ENCODE measurements at places on chromosomes 6 and 20.

- DNase-seq: no peak
Measured at GRCh38 chr6:110102411-110102810, 77.1 kb downstream of the WASF1 start.

GRCh38 chr6:75842732-75843131 lies 93.7 kb downstream of the MYO6 start:
- no peak for DNase-seq

GRCh38 chr20:57514273-57514751 lies 10.6 kb downstream of the CTCFL start:
- DNase-seq: no peak

GRCh38 chr6:16204653-16205376 lies 33.6 kb upstream of the GMPR start:
- DNase-seq: no peak

DNA sequence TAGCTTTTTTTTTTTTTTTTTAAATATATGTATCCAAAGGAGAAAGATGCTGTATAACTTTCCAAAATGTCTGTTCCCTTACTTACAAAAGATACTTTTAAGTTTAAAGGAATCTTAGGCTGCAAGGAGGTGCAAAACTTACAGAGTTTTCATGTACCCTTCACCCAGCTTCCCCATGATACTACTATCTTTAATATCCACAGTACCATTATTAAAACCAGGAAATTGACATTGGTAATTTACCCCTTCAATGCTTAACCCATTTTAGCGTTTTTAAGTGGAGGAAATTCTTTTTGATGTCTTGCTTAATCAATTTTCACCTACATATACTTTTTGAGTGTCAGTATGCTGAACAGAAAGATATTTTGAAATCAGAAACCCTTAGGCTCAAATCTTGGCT lies 310.9 kb downstream of the PRL start:
- no peak for DNase-seq

DNA sequence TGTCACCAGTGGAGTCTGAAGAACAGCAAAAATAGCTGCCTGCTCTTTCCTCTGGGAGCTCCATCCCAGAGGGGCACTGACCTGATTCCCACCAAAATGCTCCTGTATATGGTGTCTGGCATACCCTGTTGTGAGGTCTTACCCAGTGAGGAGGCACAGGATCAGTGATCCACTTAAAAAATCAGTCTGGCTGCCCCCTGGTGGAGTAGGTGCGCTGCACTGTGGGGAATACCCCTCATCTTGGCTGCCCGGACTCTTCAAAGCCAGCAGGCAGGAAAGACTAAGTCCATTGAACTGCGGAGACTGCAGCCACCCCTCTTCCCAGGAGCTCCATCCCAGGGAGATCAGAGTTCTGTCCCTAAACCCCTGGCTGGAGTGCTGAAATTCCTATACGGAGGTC lies 230.9 kb upstream of the HTR1E start:
- no peak for DNase-seq

DNA sequence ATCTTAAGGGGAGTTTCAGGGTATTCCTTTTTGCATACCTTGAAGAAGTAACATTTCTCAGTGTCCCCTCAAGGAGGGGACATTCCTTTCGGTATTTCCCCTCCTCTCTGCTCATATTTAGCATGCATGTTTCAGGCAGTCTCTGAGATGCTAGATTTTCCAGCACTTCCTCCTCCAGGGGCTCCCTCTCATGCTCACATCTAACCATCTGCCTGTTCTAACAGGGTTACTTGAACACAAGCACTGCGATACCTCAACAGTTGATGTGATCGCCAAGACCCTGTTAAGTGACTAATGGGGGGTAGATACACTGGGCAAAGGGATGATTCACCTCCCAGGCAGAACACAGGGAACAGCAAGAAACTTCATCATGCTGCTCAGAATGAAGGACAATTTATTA lies 12.9 kb upstream of the MCM3 start:
- no peak for DNase-seq

GRCh38 chr20:62603021-62603906 lies 39.0 kb upstream of the SLCO4A1 start:
- no peak for DNase-seq

GRCh38 chr6:33983721-33984465 lies 162.0 kb downstream of the GRM4 start:
- DNase-seq: no peak

GRCh38 chr6:137099689-137100403 lies 55.1 kb upstream of the IL20RA start:
- no peak for DNase-seq

DNA sequence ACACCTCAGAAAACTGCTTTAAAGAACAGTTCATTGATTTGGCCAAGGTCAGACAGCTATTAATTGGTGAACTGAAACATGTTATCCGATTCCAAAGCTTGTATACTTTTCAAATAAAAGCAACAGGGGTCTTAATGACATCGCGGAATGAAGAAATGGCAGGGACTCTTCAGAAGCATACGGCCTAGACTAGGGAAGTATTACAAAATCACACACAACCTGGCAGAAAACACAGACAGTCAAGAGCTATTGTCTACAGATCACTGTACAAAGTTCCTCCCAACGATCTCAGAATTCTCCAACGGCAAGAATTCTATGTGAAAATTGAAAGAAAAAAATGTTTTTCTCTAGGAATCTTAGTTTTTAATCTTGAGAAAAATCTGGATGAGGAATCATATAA lies 105.5 kb downstream of the PTPRK start:
- DNase-seq: no peak

DNA sequence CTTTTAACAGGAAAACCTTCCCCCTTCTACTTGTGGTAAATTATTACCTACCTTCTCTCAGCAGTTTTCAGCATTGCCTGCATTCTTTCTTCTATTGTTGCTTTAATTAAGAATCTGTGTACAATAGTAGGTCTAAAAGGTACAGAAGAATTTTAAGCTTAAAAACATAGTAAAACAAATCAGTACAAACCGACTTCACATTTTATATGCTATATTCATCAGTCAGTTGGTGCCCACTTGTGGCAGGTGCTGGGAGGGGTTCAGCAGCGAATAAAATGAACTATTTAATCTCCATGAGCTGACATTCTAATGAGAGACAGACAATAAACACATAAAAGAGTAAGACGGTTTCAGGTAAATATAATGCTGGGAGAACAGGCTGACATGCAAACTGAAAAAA lies 73.4 kb upstream of the FBXO30 start:
- no peak for DNase-seq

- DNase-seq: no peak
Measured at GRCh38 chr6:73798592-73798991, 102.6 kb downstream of the CD109 start.

GRCh38 chr6:160949531-160949930 lies 42.0 kb upstream of the MAP3K4 start:
- no peak for DNase-seq

- DNase-seq: peak; percentile 86
Measured at GRCh38 chr6:5172041-5172653, 87.0 kb downstream of the PPP1R3G start.

DNA sequence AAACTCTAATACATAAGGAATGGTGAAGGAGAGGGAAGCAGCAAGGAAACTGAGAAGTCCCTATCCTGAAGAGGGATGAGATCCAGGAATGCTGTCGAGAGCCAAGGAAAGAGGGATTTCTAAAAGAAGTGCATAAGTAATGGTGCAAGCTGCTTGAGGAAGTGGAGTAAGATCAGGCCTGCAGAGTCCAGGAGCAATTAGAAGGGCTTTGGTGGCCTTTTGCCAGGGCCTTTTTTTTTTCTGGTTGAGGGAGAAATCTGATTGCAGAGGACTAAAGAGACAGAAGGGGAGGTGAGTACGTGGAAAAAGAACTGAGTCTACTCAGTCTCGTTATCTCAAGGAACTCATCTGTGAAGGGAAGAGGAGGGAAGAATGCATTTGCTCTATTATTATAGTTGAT lies 396.2 kb downstream of the UTRN start:
- DNase-seq: peak; percentile 56

DNA sequence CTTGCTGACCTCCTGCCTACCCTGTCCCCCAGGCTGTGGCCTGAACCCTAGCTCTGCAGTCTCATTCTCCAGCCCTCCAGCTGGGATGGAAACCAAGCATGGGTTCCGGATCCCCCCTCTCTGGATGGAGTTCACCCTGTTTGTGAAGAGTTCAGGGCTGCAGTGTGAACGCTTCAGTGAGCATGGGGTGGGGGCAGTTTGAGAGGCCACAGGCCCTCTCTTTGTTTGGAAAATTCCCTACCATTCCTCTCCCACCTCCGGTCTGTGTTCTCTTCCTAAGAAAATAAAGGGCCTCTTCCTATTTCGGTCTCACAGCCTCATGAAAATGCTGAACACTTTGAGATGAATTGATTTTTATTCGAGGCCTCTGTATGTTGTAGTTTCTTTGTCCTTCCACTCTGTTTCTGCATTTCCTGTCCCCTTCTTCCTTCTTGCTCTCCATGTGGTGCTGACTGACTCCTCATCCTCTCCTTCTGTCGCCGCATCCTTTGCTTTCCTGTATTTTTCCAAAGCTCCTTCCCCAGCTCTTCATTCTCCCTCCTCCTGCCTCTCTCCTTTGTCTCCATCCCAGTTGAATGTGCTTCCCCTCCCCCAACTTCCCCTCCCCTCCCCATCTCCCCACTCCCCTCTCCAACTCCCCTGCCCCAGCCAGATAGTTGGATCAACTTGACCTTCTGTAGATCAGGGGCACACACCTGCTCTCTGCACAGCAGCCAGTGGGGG lies 2.4 kb upstream of the KCNK5 start:
- DNase-seq: no peak

DNA sequence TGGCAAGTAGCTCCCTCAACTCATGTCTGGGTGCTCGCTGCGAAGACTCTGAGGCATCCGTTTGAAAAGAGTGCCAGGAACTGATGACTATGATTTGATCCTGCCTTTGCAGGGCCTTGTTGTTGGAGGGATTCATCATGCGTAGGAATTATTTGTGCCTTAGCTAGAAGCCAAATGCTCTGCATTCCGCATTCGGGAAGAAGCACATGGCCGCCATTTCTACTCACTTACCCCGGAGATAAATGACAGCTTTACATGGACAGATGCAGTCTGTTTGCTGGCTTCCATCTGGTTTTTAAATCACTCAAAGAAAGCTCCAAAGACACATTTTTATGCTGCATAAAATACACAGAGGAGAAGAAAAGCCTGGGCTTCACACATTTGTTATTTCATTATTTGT lies 363.3 kb upstream of the CDH4 start:
- DNase-seq: no peak

- DNase-seq: peak; percentile 68
Measured at GRCh38 chr6:28953039-28953584, 29.3 kb upstream of the TRIM27 start.

DNA sequence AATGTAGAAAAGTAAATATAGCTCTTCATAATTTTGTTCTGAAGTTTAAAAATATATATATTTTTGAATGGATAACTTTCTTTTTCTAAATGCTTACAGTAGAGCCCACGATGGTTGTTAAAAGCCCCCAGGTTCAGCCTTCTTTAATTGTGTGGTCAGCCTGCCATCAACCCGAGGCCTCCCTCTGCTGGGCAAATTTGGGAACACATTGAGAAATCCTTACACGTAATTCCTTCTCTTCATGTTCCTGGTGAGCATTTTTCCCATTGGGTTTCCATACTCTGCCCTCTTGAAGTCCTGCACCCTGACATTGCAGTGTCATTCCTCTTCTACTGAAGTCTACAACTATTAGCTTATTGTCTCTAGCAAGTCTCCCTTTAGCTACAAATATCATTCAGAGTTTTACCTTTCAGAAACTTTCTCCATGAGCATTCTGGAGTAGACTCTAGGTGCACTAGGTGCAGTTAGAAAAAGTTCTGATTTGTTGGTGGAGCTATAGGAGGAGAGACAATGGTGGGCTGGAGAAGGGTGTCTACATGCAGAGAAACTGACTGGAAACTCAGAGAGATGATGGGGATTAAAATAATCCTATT lies 40.6 kb downstream of the TRIM38 start:
- DNase-seq: peak; percentile 61

- DNase-seq: no peak
Measured at GRCh38 chr6:21523652-21524051, 69.9 kb upstream of the SOX4 start.

GRCh38 chr6:143675946-143676345 lies 1.8 kb upstream of the PHACTR2 start:
- no peak for DNase-seq

DNA sequence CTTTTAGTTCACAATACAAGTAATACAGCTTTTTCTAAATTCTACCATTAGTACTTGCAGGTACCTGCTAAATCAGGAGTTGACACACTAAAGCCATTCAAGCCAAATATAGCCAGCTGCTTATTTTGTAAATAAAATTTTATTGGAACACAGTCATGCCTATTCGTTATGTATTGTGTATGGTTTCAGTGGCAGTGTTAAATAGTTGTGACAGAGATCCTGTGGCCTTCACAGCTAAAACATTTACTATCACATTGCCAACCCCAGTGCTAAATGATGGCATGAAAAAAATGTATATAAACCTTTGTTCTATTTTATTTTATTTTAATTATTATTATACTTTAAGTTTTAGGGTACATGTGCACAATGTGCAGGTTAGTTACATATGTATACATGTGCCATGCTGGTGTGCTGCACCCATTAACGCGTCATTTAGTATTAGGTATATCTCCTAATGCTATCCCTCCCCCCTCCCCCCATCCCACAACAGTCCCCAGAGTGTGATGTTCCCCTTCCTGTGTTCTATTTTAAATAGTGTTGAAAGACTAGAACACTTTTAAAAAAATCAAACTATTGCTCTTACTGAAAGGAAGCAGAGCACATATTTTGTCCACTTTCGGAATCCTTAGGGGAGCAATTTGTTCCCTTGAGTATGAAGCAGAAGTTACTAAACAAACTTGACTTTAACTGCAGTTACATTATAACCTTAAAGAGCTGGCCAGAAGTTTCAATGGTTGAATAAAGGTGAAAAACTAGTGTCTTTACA lies 115.7 kb downstream of the PRIM2 start:
- DNase-seq: no peak

- DNase-seq: peak; percentile 93
Measured at GRCh38 chr20:25195014-25195961, at the start of gene ENTPD6. Gene ENTPD6, plus strand, starts transcription at chr20:25195712. Its CDS starts 10,825 bp downstream, at chr20:25206537.

DNA sequence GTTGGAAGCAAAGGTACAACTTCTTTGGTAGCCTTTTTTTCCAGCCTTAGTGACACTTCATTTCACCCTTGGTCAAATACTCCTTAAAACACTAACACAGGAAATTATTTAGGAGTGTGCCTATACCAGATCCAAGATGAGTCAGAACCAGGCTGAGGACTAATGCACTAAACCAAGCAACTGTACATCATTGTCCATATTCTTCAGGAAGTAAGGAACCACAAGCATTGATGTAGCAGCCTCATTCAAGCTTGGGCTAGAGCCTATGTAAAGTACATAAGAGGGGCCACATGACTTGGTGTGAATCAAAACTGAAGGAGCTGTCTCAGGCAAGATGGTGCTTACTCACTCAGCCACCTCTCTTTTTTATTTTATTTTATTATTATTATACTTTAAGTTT lies 20.7 kb upstream of the ADGB start:
- no peak for DNase-seq

- peak; percentile 29 for DNase-seq
Measured at GRCh38 chr6:2695454-2696095, 55.1 kb downstream of the MYLK4 start.

DNA sequence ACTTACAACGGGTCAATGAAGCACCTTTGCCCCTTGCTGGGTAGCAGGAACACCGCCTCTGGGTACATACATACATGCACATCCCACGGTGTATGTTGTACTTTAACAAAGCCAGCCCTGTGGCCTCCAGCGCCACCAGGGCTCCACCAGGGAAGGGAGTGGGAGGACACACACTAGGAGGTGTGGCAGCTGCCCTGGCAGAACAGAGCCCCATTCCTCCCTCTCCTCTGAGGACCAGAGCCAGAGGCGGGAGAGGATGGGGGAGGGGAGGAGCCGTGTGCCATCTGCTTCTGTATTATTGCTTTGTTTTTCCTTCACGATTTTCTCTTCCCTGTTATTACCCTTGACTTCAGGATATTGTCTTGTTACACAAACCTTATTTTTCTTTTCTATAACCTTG lies 105.8 kb upstream of the TRAF3IP2 start:
- DNase-seq: peak; percentile 96
